NCI-H1105 (cell line): ENCODE measurements at places on chromosomes 7 and 10.

DNA sequence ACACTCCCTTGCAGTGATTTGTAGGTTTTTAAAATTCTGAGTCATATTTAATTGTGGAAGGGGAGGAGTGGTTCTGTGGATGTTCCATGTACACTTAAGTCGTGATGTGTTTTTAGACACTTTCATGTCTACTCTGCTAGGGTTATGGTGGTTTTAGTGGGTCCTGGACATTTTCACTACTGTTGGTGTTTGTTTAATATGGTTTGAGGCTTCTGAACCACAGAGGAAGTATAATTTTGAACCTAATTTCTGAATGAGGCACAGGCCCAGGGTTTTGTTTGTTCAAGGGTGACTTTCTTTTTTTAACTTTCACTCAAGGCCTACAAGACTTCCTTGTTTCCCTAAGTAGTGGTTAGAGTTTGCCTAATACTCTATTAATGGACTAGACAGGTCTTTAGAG is 13.3 kb downstream of the SLC26A5 start:
- DNase-seq, result no peak

- DNase-seq, result no peak
Measured at GRCh38 chr7:100155553-100156317, 2.8 kb downstream of the TRAPPC14 start.

- no peak for DNase-seq
Measured at GRCh38 chr10:86594535-86594934, 59.8 kb upstream of the OPN4 start.

- DNase-seq, result no peak
Measured at GRCh38 chr10:89475591-89475998, 59.8 kb downstream of the SLC16A12 start.

DNA sequence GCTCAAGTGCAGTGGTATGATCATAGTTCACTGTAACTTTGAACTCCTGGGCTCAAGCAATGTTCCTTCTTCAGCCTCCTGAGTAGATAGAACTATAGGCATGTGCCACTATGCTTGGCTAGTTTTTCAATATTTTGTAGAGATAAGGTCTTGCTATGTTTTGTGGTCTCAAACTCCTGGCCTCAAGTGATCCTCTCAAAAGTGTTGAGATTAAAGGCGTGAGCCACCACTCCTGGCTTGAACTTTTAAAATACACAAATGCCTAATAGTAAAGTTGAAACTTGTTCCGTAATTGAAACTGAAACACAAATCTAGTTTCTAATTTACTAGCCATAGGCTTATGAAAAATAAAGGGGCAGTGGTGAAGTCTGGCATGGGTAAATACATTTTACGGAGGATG is 65.7 kb downstream of the AP3M1 start:
- DNase-seq, result no peak

DNA sequence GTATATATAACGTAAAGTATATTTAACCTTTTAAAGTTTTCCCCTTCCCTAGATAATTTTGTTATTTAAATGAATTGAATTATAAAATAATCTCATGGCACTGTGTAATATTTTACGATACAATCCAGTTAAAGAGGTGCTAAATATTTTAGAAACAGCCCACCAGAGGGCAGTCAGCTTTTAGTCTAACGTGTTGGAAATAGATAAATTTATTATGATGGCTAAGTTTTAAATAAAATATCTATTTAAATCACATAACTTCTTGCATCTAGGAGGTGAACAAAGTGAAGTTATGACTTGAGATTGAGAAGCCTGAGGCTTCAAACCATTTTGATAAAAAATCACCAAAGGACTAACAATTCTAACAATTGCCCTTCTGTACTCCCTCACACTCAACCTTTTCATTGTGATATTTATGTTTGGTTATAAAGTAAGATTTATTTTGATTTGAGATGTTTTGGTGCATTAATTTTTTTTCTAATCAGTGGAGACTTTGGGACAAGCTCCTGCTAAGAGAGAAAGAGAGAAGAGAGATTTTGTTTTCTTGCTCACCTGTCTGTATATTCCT is 171.5 kb upstream of the SP4 start:
- DNase-seq, result peak; percentile 61

DNA sequence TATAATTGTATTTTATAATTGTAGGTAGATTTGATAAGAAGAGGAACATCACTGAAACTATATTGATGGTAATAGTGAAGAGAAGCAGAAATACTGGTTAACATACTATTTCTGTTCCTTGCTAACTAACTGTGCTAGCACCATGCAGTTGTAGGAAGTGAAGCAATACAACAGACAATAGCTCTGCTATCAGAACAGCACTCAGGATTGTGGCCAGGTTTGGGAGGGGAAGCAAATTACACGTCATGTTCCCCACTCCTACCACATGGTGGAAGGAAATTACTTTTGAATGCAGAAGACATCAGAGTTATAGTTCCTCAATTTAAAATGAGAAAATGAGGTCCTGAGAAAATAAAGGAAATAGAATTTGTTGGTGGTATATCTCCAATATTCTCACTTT is 151.1 kb downstream of the DGKB start:
- no peak for DNase-seq

DNA sequence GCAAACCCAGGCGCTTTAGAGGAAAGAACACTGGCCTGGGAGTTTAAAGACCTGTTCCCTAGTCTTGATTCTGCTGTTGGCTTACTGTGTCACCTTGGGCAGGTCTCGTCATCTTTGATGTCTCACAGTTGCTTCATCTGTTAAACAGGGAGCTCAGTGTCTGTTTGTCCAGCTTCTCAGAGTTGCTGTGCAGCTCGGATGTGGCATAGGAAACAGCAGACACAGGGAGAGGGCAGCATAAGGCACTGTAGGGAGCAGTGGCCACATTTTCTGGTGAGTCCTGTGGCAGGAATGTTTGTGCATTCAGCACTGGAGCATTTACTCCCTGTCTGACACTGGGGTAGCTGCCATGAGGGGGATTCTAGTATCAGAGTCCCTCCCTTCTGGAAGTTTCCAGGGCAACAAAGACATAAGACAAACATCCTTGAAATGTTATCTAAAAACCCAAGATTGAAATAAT is 2.0 kb downstream of the REPIN1 start:
- no peak for DNase-seq

GRCh38 chr7:82289152-82289535 is 154.4 kb downstream of the CACNA2D1 start:
- no peak for DNase-seq

DNA sequence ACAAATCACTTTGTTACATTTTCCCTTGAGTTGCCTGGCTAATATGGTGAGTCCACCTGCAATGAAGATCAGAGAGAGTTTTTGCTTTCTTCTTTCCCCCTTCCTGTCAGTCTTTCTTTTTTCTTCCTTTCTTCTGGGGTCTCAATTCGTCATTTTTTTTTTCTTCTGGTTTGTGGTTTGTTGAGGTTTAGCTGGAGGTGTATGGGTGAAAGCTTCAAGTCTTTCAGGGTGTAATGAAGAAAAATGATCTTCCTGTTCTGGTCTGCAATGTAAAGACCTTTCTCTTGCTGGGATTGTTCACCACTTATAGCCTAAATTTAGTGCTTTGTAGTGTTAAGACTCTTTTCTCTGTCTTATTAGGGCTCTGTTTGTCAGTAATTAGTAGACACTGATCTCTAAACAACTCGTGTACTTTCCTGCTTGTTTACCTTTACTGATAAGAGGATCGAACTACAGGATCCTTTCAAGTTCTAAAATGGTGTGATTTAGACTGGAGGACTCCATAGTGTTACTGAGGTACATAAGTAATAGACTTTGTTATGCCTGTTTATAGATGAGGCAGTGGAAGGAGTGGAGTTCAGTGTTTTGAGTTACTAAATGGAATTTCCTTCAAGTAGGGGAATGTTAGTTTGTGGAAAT is 129.1 kb downstream of the SUGCT start:
- no peak for DNase-seq

- DNase-seq, result no peak
Measured at GRCh38 chr7:17230099-17230807, 68.2 kb upstream of the AHR start.

DNA sequence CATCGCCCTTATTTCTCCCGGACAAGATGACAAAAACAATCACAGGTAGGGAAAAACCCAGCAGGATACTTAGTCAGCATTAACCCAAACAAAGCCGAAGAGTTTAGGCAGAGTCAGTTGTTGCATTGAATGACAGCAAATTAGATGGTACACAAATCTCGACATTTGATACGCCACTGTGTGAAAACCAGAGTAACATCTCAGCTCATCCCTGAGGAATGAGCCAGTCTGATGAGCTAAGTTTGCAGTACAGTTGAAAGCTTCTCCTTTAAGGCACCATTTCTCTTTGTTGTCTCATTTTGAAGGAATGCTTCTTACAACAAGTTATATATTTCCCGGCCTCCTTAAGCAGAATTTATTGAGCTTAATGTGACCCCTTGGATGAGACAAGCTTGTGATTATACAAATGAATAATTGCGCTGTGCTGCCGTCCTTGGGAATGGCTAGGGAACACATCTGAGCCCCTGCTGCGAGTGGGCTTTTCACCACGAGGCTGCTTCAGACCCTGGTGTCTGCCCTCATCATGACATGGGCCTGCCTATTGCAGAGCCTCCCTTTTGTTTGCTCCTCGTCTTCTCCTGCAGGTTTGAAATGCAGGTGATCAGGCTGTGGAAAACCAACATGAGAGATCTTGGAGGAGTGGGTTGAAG is 137.3 kb downstream of the CELF2 start:
- DNase-seq, result no peak

- DNase-seq, result no peak
Measured at GRCh38 chr7:2737771-2738540, 50.0 kb downstream of the AMZ1 start.

- DNase-seq, result no peak
Measured at GRCh38 chr7:7897949-7898515, 70.6 kb upstream of the GLCCI1 start.

- no peak for DNase-seq
Measured at GRCh38 chr7:43302211-43302711, 189.8 kb downstream of the HECW1 start.

- no peak for DNase-seq
Measured at GRCh38 chr7:88090671-88091070, 129.2 kb downstream of the SRI start.

GRCh38 chr10:118924493-118924892 is 105.0 kb upstream of the NANOS1 start:
- no peak for DNase-seq

GRCh38 chr7:5630670-5631069 is 150.8 kb downstream of the RNF216 start:
- DNase-seq, result no peak

DNA sequence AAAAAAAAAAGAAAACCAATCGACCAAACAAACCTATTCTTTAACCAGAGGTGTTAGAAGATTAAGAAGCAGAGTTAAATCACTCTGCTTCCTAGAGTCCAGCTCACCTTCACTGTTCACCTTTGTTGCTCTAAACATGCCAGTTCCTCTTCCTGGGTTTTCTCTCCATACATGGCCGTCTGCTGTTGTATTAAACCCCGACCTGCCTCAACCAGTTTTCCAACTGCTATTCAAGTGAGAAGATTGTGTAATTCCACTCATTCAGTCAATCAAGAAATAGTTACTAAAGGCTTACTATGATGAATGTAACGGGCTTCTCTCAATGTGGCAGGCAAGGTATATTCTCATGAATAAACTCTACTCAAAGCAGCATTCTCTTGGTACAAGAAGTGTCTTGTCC is 8.8 kb downstream of the AASS start:
- no peak for DNase-seq

DNA sequence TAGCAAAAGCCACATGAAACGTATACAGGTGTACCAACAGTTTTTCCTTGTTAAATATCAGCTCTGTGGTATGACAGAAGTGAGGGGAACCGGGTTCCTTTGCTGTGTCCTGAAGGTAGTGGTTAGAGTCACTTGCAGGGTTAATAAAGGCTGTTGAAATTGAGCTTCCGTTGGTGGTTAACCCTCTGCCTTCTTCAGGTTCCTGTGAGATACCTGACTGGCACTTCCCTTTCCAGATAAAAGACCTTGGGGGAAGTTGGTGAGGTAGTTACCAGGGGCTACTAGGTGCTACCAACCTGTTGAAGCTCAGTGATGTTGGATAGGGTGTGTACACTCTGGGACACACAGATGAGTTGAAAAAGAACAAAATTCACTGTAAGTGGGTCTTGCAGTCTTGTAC is 384.1 kb downstream of the GATA3 start:
- DNase-seq, result no peak

GRCh38 chr7:14834883-14835282 is 67.7 kb downstream of the DGKB start:
- DNase-seq, result no peak

DNA sequence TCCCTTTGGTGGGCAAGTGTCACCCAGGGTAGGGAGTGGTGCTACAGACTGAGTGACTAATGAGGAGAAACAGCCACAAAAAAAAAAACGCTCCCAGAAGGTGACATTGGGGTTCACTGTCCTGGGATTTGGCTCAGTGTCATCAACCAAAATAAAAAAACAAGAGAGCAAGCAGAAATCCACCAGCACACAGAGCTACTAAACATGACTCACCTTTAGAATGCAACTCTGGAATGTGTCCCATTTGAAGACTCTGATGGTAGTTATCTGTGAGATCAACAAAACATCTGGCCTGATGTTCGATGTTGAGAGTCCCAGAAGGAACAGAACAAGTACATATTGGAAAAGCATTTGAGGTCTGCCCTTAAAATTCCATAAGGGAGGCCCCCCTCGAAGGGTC is 200.3 kb upstream of the LYZL2 start:
- DNase-seq, result no peak

GRCh38 chr10:110576220-110576619 is 8.7 kb downstream of the SMC3 start:
- no peak for DNase-seq

- DNase-seq, result peak; percentile 25
Measured at GRCh38 chr7:28626624-28627262, 214.4 kb downstream of the CREB5 start.

DNA sequence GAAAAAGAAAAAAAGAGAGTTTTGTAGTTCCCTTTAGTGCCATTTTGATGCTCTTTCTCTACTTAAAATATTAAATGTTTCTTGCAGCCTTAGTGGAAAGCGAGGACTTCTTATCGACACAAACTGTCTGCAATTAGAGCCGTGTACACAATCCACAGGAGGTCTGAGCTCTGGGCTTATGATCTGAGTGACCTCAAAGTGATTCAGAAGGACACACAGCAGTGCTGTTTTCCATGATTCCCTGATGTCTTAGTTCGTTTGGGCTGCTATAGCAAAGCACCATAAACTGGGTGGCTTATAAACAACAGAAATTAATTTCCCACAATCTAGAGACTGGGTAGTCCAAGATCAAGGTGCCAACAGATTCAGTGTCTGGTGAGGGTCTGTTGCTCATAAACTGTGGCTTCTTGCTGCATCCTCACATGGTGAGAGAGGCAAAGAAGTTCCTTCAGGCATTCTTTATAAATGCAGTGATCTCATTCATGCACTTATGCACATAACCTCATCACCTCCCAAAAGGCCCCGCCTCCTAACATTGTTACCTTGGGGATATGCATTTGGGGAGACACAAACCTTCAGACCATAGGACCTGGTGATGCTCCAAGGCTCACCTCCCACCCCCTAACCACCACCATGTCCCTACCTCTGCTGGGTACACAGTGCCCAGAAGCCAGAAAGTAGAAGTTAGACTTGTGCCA is 204.5 kb upstream of the GHITM start:
- DNase-seq, result no peak

- no peak for DNase-seq
Measured at GRCh38 chr7:13288516-13288915, 601.1 kb downstream of the ARL4A start.

- DNase-seq, result no peak
Measured at GRCh38 chr10:3048119-3049019, 19.0 kb upstream of the PFKP start.
